ENCODE measurements at places on chromosomes 13 and 19.

DNA sequence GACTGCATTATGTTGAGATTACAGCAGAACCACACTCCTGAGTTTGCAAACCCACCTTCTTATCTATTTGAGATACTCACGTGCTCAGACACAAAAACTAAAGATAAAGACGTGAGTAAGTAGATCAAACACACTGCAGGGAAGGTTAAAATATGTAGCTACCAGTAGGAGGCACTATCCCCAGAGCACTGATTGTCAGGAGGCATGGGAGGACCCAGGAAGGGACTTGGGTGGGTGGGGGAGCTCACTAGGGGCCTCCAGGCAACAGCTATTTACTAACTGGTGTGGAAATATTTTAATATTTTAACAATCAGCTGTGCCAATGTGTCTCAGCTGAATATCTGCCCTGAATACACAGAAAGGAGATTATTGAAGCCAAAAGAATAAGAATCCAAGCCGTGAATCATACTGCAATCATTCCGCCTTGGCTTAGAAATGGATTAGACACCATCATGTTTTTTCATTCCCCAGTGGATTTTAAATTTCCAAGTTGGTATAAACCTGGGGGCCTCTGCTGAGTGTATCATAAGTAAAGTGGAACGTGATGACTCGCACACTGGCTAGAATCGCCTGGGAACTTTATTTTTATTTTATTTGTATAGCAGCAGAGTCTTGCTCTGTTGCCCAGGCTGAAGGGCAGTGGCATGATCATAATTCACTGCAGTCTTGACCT, 73.2 kb upstream of the CACNA1A start:
- DNase-seq = no peak

DNA sequence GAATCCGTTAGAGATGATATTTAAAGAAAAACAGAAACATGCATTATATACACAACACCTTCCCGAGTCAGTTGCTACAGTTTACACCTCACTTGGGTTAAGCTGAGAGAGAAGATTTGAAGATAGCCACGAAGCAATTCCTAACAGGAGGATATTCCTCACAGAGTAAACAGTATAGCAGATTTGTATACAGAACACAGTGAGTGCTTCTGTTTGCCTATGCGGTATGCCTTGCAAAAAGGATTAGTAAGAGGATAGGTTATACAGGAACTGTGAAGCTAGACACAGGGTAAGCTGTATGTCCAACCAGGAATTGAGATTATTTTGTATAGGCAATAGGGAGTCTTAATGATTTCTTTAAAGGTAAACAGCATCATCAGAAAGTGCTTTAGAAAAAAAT, 471.8 kb downstream of the LIG4 start:
- DNase-seq = no peak

DNA sequence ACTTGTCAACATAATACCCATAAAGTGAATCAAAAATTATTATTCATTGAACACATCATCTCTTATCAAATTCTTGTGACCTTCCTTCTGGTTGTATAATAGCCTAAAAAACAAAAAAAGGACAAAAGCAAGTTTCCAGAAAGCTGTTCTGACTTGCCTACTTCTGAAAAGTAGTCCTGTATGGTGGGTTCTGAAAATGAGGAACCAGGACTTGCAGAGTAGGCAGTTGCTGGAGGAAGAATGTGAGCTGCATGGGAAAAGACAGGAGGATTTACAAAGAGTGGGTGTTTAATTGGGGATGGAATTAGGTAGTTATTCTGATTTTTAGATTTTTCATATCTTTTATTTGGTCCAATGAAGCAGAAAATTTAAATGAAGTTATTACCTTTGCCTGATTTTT, 56.7 kb downstream of the RCBTB2 start:
- DNase-seq = no peak

GRCh38 chr13:49898792-49899191, 37.3 kb downstream of the SPRYD7 start:
- no peak for DNase-seq

DNA sequence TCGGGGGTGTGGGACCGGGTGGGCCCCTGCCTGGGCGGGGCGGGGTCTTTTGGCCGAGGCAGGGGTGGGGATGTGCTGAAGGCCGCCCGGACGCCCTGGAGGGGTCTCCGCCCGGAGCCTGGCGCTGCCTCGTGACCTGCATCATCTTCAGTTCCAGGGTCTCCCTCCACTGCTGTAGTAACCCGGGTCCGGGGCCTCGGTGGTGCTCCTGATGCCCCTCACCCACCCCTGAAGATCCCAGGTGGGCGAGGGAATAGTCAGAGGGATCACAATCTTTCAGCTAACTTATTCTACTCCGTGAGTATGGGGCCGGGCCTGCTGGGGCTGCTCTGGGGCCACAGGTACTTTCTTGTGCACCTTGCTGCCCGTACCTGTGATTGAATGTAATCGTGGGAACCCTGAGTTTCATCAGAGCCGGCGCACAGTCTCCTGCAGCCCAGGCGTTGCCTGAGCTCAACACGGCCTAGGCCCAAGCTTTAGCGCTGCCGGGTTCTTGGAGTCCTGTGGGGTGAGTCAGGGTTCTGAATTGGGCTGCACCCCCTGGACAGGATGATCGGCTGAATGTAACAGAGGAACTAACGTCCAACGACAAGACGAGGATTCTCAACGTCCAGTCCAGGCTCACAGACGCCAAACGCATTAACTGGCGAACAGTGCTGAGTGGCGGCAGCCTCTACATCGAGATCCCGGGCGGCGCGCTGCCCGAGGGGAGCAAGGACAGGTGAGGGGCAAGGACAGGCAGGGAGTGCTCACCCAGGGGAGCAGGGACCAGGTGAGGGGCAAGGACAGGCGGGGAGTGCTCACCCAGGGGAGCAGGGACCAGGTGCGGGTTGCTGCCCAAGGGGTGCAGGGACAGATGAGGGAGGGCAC, 10.5 kb downstream of the PEAK3 start:
- DNase-seq = no peak

DNA sequence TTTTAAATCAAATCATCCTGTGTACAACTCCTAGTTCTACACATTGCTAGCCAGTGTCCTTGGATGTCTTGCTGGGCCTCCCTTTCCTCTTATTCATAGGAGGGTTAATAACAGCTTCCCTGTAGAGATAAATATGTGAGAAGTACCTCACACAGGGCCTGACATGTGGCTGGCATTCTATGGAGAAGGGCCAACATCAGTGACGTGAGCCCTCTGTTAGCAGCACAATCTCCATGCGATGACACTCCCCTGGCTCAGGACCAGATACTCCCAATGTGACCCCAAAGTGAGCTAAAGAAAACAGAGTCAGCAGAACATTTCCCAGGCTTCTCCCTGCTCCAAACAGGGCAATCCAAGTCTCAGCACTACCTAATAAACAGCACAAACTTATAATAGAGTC, 818.4 kb downstream of the DIAPH3 start:
- no peak for DNase-seq

DNA sequence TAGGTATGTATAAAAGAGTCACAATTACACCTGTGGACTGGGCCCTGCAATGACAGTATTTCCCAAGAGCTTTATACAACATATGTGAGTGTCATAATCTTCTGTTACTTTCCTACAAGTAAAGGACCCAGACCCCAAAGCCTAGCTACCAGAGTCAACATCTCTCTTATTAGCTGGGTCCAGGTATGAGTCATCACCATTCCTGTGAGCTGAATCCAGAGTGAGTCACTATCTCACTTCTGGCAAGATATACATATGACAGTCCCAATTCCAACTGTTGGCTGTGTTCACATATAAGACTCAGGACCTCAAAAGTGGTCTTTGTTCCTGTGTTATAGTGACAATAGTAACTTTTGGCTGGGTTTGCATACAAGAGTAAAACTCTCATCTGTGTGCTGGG, 46.7 kb downstream of the ZNF729 start:
- DNase-seq = no peak

DNA sequence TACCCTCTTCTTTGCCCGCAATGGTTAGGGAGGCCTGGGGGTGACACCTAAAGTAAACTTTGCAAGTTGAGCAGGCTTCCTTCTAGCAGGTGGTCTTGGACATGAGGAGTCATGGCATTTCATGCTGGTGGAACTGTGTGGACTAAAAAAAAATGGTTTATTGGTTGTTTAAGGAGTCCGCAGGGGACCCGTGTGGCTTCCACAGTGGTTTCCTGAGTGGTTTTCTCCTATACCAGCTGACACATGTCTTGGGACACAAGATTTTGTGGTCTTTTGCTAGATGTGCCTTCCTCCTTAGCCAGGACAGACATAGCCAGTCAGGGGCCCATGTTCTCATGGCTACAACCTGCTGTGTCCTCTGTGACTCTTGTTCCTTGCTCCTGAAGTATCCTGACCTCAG, 1.5 kb downstream of the ZNF543 start:
- no peak for DNase-seq

DNA sequence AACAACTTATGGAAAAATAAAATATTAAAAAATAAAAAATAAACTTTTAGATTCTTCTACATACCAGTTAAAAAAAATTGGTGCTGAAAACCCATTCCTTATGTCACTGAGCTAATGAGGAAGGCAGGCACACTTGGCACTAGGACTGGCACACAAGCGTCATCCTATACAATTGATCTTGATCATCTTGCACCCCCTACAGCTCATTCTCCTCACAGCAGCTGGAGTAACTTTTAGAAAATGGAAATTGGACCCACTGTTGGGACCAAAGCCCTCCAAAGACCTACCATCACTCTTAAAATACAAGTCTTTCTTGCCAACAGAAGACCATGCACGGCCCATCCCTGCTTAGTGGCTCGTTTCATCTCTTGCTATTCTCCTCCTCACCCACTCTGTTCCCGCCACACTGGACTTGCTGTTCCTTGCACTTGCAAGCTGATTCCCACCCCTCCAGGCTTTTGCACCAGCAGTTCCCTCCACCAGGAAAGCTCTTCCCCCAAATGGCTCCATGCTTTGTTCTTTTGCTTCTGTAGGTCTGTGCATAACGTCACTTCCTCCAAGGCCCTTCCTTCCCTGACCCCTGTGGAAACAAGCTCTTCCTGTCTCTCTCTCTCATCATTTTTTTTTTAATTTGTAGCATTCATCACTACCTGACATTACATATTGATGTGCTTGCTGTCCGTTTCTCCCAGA, 11.6 kb downstream of the CTU1 start:
- no peak for DNase-seq

- DNase-seq = peak; percentile 83
Measured at GRCh38 chr19:47813304-47813994, 8.3 kb upstream of the CRX start.

DNA sequence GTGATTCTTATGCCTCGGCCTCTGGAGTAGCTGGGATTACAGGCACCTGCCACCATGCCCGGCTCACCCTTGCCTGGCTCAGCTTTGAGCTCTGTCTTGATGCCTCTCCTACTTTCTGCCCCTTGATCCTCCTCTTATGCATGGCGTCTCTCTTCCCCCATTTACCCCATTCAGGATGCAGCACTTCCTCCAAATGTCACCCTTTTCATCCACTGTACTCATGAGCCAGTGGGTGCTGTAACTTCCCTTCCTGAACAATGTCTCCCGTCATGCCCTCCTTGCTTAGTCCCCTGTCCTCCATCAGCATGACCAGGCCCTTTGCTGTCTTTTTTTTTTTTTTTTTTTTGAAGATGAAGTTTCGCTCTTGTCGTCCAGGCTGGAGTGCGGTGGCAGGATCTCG, 3.4 kb upstream of the SIGLEC9 start:
- DNase-seq = no peak

- DNase-seq = no peak
Measured at GRCh38 chr13:99261059-99261458, 2.9 kb upstream of the GPR18 start.

DNA sequence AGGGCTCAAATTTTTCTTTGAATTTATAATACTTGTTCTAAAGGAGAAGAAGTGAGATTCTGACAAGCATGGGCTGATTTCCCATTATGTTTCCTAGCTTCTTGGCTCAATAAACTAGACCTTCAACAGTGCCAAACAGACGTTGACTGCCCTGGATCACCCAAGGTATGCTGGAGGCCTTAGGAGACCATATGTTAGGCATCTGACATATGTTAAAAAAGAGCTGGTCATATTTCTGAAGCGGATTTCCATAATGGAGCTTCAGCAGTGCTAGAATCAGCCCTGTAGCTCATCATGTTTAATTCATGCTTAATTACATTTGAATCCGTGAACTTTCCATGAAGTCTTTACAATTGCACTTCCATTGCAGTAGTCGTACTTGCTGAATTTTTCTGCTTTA, 653.3 kb downstream of the DIAPH3 start:
- no peak for DNase-seq

- DNase-seq = no peak
Measured at GRCh38 chr13:25213715-25214114, 41.6 kb upstream of the AMER2 start.

Data from GM10248 (cell line).